Activated CD4-positive, alpha-beta T cell treated with anti-CD3 and anti-CD28 coated beads, Interleukin-2, amount 50 U/mL, for 4 hours (primary cell): ENCODE measurements at places on chromosomes 12 and 14.

DNA sequence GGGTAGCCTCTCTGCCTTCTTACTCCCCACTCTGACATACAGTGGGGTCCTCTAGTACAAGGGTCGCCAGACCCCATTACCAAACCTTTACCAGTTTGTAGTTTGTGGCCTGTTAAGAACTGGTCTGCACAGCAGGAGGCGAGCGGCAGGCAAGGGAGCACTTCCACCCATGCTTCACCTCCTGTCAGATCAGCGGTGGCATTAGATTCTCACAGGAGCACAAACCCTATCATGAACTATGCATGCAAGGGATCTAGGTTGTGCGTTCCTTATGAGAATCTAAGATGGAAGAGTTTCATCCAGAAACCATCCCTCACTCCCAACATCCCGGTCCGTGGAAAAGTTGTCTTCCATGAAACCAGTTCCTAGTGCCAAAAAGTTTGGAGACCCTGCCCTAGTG, 146.5 kb downstream of the HMGA2 start:
- DNase-seq = no peak

GRCh38 chr14:59347511-59347900, 117.7 kb downstream of the GPR135 start:
- DNase-seq = no peak

- no peak for DNase-seq
These were observed 52.3 kb downstream of the SOCS2 start for GRCh38 chr12:93624595-93625294.

DNA sequence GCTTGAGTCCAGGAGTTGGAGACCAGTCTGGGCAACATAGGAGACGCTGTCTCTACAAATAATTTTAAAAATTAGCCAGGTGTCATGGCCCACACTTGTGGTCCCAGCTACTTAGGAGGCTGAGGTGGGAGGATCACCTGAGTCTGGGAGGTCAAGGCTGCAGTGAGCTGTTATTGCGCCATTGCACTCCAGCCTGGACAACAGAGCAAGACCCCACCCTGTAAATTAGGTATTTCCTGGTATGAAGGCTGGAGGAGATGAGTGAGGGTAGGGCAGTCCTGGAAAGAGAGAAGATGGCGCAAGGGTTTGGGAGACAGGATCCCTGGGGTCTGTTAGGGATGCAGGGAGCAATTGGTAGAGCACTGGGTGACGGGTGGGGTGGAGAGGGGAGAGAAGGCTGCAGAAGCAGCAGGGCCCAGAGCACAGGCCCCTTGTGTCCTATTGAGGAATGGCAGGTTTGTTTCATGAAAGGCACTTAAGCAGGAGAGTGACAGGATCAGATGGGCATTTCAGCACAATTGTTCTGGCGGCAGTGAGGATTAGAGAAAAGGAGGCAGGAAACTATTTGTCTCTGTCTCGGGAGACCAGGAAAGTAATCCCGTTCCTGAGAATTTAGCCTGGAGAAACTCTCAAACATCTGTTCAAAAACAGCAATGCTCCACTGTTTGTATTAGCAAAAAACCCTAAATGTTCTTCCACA, 47.2 kb upstream of the KTN1 start:
- DNase-seq = no peak

- DNase-seq = no peak
These were observed 1353.2 kb downstream of the AACS start for GRCh38 chr12:126418400-126418799.
